ENCODE measurements at places on chromosomes 3 and 15. TPM values are rescaled to one million over a fixed set of nuclear protein-coding genes. Genes with fewer than 3 reads are reported as not detected.

The GRK7 gene
- total RNA-seq, result not detected

The FBN1 gene
- total RNA-seq, result 84.9 TPM

The ZNF662 gene
- 2.7 TPM for total RNA-seq

The SH2D7 gene
- not detected for total RNA-seq

The AMIGO3 gene
- total RNA-seq, result 0.44 TPM

The DOCK3 gene
- 4.6 TPM for total RNA-seq

The CHRNB4 gene
- not detected for total RNA-seq

The IL17RB gene
- total RNA-seq, result 1.1 TPM

The GOLGA8S gene
- 0.31 TPM for total RNA-seq

The RTP3 gene
- total RNA-seq, result not detected

The ITGB5 gene
- total RNA-seq, result 84.0 TPM

The TRH gene
- not detected for total RNA-seq

The TGM4 gene
- not detected for total RNA-seq

The CRYBG3 gene
- 17.6 TPM for total RNA-seq

- peak; percentile 61 for DNase-seq
Observed at GRCh38 chr3:146468234-146468633, 1.1 kb downstream of the PLSCR2 start.

DNA sequence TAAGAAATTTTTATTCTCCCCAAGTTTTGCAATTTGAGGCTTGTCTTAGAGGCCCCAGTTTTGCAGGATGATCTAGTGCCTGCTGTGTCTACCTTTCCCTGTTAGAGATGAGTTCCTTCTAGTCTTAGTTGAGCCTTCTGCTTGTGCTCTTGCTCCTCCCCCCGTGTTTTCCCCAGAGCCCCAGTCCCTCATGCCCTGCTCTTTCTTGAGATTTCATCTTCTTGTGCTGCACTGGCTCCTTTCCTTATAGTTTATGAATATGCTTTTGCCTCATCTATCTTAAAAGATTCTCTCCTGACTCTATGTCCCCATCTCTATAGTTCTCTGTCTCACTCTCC lies 4.7 kb downstream of the GAP43 start:
- DNase-seq, result no peak

DNA sequence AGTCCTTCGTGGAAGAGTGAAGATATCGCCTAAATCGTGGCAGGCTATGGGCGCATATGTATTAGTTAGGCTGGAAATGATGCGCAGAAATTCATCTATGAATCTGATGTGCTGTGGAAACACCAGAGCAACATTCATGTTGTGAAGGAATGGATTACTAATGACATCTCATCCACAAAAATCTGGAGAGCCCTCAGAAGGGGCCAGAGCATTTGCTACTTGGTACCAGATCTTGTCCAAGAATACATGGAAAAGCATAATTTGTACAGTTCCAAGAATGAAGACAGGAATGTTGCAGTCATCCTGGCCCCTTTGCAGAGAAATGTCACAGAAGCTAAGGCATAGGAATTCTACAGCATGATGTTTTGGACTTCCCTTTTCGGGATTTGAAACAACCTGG lies 38.4 kb upstream of the FOXB1 start:
- DNase-seq, result no peak

DNA sequence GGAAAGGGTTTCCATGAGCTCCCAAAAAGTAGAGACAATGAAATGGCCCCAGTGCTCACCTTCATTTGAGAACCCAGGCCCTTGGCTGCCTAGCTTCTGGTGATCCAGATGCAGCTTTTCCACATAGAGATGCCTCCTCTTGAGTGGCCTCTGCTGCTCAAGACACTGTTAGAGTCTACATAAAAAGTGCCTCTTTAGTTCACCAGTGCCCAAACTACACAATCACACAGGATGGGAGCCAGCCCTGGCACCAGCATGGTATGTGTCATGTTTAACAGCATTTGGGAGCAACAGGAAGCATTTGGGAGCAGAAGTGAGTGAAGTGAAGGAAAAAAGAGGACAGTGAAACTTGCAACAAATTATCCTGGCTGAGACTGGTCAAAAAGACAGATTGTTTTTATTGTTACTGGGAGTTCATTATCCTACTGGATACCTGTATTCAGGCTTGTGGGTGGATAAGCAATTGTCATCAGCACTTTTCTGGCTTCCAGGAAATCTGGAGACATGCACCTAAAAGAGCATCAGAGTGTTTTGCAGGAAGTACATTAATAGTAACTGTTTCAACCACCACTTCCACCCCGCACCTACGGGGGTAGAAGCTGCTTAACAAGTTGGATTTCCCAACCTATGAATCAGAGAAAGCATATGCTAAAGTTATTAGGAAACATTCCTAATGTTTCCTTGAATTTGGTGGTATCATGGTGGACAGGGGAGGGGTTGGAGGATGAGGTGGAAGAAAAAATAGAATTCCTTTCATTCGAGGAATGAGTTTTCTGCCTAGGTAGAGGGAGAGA lies 416.2 kb downstream of the IGSF11 start:
- DNase-seq, result no peak

- DNase-seq, result no peak
Observed at GRCh38 chr3:170734735-170735065, 135.3 kb downstream of the RPL22L1 start.

GRCh38 chr3:46286947-46287565 lies 44.8 kb downstream of the CCR3 start:
- DNase-seq, result no peak

- DNase-seq, result no peak
Observed at GRCh38 chr3:143362115-143362991, 242.8 kb downstream of the CHST2 start.

DNA sequence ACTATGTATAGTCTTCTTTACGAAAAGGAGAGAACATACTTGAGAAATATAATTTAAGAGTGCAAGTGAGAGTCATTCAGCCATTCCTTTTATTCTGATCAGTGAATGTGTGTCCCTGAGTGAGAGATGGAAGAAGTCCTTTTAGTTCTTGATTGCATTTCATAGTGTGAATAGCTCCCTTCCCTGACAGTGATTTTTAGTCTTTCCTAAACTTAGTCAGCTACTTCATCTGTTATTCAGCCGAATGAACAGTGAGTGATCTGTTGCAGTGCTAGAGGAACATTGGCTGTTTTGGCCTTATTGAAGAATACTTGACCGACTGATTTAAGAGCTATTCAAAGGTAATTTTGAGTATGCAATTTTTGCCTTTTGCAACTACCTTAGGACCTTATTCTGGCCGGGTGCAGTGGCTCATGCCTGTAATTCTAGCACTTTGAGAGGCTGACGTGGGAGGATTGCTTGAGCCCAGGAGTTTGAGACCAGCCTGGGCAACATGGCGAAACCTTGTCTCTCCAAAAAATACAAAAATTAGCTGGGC lies 45.5 kb downstream of the UBE2E2 start:
- no peak for DNase-seq

DNA sequence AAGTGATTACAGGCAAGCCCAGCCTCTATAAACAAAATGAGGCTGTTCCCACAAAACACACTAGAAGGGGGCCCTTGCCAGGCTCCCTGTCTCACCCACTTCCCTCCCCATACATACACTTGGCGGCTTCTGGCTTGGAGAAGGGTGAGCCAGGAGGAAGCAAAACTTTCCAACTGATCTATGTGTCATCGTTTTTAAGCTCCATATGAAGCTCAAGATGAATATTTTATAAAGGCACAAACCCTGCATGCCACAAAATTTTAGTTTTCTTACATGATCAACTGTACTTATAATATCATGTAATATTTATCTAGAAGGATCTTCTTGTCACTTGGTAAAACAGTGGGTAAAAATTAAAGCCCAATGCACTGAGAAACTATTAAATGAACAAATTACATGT lies 80.8 kb upstream of the TJP1 start:
- DNase-seq, result no peak

DNA sequence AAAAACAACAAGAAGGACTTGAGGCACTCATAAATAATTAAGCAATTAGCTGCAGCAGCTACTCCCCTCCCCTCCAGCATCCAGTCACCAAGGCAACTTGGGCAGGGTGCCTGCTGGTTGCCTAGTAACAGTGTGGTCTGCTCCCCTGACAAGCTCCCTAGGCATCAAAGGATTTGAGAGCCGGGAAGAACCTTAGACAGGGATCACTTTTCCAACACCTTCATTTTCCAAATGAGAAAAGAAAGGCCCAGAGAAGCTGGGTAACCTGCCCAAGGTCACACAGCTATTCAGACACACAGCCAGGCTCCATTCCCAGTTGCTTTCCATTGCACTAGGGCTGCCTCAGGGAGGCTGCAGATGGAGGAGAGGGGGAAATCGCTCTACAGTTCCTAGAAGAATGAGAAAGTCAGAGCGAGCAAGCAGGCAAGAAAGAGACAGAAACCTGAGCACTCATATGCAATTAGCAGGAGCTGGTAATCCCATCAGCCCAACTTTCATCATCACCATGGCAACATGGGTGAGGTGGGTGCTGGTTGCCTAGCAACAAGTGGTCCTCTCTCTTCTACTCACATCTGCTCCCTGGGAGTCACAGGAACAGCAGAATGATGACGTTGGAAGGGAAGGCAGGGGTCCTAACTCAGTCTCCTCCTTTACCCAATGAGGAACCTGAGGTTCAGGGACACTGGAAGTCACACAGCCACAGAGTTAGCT lies 3.6 kb upstream of the EIF4E3 start:
- no peak for DNase-seq

DNA sequence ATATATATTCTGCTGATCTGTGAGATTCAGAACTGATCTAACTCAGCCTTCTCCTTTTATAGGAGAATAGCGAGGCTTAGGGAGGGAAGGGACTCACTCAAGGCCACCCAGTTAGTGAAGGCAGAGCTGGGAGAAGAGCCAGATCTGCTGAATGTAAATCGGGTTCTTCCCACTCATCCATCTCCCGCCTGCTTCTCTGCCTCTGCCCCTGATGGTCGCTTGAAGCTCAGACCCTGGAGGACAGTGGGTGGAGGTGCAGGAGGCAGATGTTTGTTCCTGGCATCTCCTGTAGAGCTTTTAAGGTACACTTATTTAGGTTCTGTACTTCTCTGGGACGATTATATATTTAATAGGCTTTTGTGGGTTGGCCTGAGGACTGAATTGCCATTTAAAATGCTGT lies 4.3 kb downstream of the PDIA5 start:
- DNase-seq, result no peak

- no peak for DNase-seq
Observed at GRCh38 chr3:12663401-12663935, 449 bp downstream of the RAF1 start.

- no peak for DNase-seq
Observed at GRCh38 chr3:16067837-16068471, 106.5 kb upstream of the GALNT15 start.

DNA sequence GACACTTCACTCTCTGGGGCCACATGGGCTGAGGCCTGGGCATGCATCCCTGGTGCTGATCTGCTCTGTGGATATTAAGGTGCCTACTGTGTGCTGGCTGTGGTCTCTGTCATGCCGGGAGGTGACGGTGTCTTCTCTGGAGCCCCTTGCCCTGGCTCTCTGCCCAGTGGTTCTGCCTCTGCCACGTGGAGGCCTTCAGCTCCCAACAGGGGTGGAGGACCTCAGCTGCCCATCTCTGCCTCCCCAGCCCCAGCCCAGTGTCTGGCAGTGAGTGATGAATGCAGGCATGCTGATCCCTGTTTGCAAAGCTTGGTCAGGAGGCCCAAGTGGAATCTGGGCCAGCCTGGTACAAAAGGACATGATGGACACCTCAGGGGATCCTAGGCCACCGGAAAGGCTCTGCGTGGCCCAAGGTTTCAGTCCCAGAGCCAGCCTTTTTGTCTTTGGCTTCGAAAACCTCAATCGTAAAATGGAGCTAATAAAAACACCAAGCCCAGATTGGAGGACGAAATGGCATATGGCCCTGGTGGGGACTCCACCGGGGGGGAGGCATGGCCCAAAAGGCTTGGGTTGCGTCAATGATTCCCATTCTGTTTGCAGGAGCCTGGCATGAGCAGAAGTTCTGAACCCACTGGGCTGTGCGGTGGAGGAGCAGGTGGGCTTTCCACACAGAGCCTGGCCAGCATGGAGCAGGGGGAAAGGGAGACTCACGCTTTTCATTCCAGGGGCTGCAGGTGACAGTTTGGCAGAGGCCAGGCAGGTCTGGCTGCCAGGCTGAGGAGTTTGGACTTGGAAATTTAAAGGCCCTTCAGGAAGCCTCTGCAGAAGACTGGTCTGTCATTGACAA lies 54.7 kb upstream of the KLF13 start:
- peak; percentile 42 for DNase-seq

DNA sequence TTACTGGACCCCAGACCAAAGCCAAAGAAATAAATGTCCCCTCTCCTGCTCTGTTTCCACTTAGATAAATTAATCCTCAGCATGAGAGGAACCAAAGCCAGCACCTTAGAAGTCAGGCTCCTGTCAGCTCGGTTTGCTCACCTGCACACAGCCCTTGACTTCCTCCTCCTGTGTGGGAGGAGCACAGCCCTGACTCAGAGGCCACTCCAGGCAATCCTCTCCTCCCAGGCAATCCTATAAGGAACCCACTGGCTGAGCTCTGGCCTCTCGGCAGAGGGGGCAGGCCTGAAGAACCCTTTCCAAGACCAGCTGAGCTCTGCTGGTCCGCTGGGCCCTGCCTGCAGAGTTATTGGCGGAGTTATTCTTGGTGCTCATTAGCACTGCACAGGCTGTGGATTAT lies 30.8 kb downstream of the LIPC start:
- no peak for DNase-seq

DNA sequence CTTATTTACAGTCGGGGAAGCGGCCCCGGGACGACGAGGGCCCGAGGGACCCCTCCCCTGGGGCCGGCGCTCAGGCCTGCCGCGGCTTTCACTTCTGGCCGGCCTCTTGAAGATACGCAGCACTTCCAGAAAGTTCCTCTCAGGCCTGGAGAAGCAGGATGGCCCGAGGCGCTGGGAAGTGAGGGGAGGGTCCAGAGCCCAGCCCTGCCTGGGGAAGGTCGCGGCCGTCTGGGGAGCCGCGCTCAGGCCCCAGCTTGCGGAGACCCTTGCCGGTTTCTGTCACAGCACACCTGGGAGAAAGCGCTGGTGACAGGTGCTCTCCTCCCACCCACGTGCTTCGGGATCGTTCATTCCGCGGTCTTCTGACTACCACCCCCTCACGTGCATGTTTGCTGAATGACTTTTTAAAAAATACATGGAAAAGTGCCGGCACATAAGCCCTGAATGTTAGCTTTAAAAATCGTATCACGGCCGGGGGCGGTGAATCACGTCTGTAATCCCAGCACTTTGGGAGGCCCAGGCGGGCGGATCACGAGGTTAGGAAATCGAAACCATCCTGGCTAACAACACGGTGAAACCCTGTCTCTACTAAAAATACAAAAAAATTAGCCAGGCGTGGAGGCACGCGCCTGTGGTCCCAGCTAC lies 727 bp upstream of the TM2D3 start:
- no peak for DNase-seq

DNA sequence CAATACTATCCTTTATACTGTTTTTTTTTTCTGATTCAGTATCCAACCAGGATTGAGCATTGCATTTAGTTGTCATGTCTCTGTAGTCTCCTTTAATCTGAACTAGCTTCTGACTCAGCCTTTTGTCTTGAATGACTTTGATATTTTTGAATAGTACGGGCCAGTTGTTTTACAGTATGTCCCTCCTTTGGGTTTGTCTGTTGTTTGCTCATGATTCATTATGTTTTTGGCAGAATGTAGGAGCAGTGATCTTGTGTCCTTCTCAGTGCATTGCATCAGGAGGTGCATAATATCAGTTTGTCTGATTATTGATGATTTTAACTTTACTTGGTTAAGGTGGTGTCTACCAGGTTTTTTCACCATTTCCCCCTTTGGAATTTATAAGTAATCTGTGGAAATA lies 20.5 kb downstream of the EXOG start:
- no peak for DNase-seq

Measured in right atrium auricular region (tissue), 2 donors.